ENCODE measurements at places on chromosomes 2 and 18.

DNA sequence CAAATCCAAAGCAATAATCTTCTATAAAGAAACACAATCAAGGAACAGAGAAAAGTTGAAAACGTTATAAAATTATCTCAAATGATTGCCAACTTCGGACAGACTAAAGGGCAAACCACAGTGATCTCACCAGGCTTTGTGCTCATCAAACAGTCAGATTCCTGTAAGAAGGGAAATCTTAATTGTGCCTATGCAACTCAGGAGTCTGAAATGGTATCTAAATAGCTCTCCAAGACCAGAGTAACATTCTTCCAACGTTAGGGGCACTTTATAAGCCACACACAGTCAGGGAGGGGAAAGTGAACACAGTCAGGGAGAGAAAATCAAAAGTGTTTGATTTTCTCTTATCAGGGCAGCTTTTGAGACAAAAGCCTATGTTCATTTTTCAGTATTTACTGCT is 29.4 kb downstream of the PLEKHM3 start:
- no peak for DNase-seq

GRCh38 chr2:8149985-8150539 is 531.8 kb upstream of the ID2 start:
- no peak for DNase-seq

- no peak for DNase-seq
Measured at GRCh38 chr2:71639735-71640134, 186.4 kb downstream of the DYSF start.

- no peak for DNase-seq
Measured at GRCh38 chr18:58572181-58572580, 56.7 kb downstream of the ALPK2 start.

- DNase-seq = no peak
Measured at GRCh38 chr2:208489687-208490086, 83.1 kb downstream of the PTH2R start.

DNA sequence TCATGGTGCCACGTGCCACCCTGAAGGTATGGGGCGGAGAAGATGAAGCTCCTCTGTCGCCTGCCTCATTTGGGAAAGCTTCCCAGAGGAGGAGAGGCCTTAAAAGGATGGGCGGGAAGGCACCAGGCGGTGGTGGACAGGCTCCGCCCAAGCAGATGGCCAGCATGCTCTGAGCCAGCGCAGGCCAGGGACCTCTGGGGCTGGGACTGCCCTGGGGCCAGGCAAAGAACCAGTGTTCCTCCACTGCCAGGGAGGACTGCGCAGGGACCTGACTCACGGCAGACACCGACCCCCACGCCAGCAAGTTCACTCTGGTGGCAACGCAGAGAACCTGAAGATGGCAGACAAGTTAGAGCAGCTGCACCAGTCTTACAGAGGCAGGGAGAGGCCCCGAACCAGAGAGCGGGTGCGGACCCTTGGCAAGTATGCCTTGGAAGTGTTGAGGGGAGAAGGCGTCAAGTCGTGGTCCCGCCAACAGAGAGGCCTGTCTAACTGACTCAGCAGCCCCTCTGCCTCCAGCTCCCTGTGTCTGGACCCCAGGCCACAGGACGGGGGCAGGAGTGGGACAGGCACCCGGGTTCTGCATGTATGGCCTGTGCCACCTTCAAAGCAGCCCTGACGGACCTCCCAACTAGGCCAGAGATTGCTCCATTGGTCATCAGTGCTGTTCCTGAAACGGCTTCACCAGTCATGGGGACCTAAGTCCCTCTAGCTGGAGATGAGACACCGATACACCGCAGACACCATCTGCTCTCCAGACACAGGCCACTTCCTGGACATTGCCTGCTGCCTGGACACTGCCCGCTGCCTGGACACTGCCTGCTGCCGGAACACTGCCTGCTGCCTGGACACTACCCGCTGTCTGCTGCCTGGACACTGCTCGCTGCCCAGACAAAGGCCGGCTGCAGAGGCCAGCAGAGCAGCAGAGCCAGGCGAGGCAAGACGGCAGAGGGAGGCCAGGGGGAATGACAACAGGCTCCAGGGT is 124.7 kb downstream of the HDAC4 start:
- DNase-seq = no peak

- no peak for DNase-seq
Measured at GRCh38 chr2:56688661-56689060, 504.9 kb downstream of the CCDC85A start.

DNA sequence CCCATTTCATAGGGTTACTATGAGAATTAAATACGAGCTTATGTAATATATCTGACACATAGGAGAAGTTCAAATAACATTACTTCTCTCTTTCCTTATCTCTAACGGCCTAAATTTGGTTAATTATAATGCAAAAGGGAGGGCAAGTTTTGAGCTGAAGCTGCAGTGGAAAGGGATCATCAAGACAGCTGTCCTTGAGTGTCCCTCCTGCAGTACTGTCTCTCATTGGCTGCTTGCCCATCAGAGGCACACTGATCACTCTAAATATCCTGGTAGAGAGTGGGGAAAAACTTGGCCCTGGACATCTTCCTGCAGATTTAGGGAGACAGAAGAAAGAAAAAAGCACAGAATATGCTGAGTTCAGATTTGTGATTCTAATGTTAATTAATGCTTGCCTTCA is 186.0 kb downstream of the CAMKMT start:
- no peak for DNase-seq

DNA sequence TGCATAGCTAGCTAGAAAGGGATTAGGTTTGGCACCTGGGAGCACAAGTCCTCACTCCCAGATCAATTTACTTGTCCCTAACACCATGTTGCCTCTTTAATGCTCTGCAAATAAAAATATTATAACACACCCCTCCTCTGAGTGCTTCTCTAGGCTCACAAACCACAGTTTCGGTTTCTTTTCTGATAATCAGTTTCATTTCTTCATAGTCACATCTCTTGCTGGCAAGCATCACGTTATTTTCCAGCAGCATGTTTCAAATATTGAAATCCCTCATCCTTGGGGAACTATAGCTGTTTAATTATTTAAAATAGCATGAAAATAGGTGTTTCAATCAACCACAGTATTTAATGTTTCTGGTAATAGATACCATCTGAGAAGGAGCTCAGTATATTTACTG is 13.9 kb upstream of the SMCHD1 start:
- no peak for DNase-seq

DNA sequence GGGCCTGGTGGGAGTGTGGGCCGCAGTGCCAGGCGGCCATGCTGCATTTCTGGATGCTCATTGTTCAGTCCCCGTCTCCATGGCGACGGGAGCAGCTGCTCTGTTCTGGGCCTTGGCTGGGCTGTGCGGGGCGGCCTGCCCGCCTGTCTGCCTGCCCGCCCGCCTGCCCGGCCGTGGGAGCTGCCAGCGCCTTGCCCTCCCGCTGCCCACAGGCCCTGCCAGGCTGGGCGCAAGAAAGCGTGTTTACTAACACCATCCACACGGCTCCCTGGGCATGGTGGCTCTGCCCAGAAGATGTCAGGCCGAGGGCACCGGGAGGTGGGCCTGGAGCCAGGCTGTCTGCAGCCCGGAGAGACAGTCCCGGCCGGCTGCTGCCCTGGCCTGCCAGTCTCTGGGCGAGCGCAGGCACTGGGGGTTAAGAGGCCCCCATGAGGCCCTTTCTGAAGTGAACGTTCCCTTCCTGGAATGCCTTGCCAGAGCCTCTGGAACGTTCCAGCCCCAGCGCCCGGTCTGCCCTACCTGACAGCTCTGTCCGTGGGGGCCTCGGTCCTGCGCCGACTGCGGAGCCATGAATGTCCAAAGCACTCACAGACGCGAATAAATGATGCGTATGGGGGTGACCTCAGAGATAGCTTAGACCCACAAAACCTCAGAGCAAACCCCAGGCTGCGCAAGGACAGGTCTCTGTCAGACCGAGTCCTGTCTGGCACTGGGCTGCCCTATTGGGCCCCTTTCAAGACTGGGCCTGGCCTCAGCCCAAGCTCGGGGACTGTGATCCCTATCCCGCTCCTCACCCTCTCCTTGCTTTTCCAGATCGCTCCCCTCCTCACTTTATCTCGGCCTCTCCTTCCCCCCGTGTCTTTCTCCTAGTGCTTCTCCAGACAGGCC is 44.3 kb downstream of the MYCN start:
- DNase-seq = no peak

GRCh38 chr2:36348721-36349120 is 6.9 kb upstream of the CRIM1 start:
- no peak for DNase-seq

DNA sequence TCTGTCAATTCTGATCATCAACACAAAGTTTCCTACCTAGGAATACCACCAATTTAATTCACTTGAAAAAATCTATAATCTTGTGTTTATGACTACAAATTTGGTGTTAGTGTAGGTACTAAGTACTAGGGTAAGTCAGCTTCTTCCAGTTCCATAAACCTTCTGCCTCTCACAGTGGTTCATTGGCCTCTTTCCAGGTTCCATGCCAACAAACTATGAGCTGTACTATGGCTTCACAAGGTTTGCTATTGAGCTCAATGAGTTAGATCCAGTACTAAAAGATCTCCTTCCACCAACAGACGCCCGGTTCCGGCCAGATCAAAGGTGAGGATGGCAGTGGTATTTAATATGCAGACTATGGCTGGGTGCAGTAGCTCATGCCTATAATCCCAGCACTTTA is 58.8 kb downstream of the PRKRA start:
- no peak for DNase-seq

DNA sequence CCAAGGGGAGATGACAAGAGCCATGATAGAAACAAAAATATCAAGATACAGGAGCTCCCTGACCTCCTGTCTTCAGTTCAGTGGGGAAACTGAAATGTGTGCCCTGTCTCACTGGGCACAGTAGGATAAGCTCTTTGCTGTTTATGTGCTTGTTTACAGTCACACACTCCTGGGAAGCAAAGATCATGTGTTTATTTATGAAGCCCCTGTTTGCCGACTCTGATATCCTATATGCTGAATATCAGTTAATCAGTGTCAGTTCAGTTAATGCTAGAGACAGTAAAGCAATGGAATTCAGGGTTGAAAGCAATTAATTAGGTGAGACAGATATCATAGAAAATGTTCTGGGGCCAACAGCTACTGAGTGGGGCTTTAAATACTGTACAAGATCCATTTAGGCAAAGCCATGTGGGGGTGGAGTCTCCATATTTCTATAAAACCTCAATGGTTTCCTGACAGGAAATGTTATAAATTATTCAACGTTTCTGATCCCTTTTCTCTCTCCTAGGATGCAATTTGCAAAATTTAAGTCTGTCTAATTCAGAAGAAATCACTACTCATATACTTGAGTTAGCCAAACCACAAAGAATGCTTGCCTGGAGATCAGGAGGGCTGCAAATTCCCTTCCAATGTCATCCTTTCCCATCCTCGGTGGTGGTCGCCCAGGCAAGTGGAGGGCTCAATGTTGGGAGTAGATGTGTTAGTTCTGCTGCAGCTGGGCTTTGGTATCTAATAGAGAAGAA is 551.3 kb downstream of the CMPK2 start:
- DNase-seq = no peak

DNA sequence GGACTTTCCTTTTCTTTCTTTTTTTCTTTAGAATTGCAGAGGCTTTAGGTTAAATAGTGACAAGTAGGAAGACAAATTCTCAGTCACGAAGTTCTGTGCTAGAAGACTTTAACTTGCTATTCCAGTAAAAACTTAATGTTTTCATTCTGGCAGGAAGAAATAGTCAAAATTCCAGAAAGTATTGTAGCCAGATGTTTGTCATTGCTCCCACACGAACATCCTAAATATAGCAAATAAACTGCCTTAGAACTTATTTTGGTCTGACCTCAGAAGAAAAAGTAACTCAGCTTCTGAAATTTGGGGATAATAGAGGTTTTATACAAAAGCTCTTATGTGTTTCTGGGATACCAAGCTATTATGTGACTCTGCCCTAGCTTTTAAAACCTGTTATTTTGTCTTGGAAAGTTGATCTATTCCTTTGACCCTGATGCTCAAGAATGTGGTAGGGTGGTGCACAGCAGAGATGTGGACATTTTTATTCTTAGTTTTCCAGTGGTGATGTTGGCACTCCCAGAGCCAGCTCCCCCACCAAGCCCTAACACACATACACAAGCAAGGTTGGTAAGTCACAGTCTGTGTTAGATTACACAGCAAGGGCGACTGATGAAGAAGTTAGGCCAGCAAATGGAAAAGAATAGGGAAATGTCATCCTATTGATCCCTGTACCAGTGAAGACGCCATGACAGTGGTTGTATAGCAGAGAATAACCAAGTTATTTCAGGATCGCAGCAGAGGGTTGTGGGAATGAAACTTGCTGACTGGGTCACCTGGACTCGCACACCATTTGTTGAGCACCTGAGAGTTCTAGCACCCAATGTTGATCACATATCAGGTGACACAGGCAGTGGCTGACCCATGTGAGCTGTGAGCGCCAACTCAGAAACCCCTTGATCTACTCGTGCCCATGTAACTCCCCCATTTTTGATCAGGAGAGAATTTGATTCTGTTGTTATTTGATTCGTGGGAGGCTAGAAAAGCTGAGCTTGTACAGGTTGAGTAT is 23.7 kb downstream of the FARP2 start:
- no peak for DNase-seq

DNA sequence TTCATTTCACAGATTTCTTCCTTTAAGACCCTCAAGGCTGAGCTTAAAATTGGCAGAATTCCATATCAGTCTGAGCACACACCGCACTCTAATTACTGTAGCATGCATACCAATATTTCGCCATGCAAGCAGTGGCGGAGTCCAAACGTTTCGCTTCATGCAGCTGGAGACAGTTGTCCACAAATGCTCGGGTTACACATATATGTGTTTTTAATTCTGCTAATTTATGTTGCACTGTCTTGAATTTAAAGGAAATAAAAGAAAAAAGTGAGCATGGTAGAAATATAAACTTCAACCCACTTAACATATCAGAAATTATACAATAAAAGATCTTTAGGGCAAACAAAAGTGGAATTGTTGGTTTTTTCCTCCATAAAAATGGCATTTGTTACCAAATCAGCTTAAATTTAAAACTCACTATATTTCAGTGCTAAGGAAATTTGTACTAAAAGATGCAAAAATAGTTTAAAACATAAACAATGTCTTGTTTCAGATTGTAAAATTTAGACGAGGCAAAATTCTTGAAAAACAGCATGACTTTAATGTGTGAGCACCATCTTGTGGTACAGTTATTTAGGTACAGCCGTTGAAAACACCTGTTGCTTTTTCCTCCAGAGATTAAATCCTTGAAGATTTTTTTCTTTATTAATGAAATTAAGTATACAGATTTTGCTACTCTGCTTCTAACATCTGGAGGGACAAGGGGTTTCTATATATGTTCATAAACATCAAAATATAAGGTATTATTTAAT is 24.1 kb upstream of the KANSL1L start:
- DNase-seq = no peak

DNA sequence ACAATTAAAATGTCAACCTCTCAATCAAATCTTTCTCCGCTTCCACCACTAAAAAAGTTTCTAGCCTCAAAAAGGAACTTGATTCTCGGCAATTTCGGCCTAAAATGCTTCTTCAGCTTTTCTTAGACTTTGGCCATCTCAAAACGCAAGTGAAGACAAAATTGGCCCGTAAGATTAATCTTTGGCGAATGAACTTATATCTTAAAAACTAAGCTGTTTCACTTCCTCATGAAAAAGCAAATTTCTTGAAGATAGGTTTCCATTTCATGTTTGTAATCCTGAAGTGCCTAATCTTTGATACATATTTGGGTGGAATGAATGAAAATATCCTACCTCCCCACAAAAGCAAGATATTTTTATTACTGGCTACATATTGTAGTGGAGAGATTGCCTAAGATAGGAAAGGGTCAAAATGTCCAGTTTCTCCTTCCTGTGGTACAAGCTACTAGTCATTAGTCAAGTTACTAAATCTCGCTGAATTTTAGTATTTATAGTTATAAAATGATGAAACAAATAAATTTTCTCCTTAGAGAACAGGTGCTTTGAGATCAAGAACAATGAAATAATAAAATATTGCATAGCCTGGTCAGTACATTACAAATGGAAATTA is 85.4 kb upstream of the ZEB2 start:
- DNase-seq = no peak
